ENCODE measurements at places on chromosomes 6 and 20.

DNA sequence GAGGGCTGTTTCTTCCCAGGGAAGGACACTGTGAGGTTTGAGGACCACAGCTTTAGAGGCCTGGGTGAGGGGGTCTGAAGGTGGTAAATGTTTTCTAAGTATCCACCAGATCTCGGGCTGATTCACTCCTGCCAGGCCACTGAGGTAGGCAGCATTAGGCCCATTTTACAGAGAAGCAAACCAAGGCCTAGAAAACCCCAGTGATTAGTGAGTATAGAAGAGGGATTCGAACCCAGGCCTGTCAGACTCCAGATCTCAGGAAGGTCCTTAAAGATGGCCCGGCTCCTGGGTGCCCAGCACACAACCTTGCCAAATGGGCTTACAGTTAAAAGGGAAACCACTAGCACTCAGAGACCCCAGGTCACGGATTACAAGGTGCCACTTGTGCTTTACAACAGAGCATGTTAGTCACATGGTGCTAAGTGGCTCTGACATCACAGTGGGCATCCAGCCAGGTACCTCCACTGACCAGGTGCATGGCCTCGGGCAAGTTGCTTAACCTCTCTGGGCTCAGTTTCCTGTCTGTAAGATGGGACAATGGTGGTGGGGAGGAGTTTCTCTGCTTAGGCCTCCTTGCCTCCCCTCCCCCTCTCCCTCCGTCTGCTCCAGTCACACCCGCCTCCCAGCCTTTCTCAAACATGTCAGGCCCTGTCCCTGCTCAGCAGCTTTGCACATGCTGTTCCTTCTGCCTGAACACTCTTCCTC is 18.8 kb upstream of the SIRPA start:
- no peak overlapping the region for H3K27ac ChIP-seq
- no peaks in the 10 kb centered on the region for H3K36me3 ChIP-seq
- no peaks in the 10 kb centered on the region for H3K27me3 ChIP-seq
- H3K4me3 ChIP-seq, result no peak overlapping the region
- H3K4me1 ChIP-seq, result no peaks in the 10 kb centered on the region
- DNase-seq, result no peak

DNA sequence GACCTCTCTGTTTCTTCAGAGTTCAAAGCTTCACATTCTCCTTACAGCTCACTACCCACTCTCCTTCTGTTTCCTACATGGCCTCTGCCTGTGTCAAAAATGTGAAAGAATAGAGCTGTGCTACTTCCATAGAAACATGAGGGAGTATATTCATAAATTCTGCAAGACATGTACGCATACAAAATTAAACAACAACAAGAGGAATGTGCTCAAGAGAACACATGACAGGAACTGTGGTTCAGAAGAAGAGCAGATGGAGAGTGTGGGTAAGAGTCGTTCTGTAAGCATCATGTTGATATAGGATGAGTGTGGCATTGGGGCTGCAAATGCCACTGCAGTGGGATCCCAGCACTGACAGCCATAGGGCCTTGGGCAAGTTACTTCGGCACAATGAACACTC is 266.6 kb upstream of the SASH1 start:
- no peaks in the 10 kb centered on the region for H3K36me3 ChIP-seq
- no peak for DNase-seq

DNA sequence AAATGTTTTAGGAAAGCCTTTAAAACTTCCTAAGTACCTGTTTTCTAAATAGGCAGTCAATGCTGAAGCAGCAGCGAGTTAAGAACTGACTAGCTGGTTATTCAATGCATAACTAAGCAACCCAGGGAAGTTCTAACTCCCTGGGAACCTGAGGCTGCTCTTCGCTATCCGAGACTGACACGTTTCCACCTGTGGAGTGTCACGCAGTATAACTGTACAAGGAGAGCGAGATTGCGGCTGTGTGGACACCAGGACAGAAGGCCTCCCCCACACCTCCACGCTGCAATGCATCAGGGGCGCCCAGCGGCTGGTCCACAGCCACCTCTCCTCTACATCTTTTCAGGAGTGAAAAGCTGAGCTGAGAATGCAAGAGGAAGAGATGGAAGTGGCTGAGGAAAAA is 8.0 kb downstream of the PXDC1 start:
- DNase-seq, result no peak
- H3K4me3 ChIP-seq, result no peak overlapping the region
- no peaks in the 10 kb centered on the region for H3K36me3 ChIP-seq

- no peak for DNase-seq
- no peaks in the 10 kb centered on the region for H3K36me3 ChIP-seq
- no peak overlapping the region for H3K27ac ChIP-seq
- H3K4me3 ChIP-seq, result no peak overlapping the region
These were observed 192.8 kb downstream of the LY86 start for GRCh38 chr6:6781172-6781872.

DNA sequence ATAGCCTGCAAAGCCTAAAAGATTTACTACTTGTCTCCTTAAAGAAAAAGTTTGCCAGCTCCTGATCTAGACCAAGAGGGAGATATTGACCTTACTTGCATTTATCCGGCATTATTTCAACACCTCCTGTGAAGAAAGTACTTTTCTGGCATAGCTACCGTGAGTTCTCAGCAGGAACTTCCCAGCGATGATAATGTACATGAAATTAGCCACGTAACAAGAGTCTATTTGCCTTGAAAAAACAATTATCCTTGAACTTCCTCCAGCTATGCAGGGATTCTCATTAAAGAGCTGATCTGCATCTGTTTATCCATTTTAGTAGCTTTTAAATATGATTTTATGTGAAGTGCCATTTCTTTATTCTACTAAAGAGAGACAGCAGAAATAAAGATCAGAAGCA is 41.7 kb downstream of the ALDH5A1 start:
- no peak overlapping the region for H3K27ac ChIP-seq
- no peak for DNase-seq
- H3K4me1 ChIP-seq, result peaks cover 2% of the 10 kb centered on the region
- H3K27me3 ChIP-seq, result no peaks in the 10 kb centered on the region
- no peak overlapping the region for H3K4me3 ChIP-seq
